GM23248 (cell line): ENCODE measurements at places on chromosomes 7 and 10. TPM values are rescaled to one million over a fixed set of nuclear protein-coding genes. Genes with fewer than 3 reads are reported as not detected.

ABCA13 gene
- 0.11 TPM in 1 of 2 replicates, not detected in the other for total RNA-seq

POLR2J2 gene
- 0.43 and 0.51 TPM in 2 replicates for total RNA-seq

GPER1 gene
- total RNA-seq = 3.4 and 6.7 TPM in 2 replicates

RAB11FIP2 gene
- 13.0 and 16.4 TPM in 2 replicates for total RNA-seq

- no peak for DNase-seq
Measured at GRCh38 chr10:95729323-95730055, 26.5 kb upstream of the ENTPD1 start.

DNA sequence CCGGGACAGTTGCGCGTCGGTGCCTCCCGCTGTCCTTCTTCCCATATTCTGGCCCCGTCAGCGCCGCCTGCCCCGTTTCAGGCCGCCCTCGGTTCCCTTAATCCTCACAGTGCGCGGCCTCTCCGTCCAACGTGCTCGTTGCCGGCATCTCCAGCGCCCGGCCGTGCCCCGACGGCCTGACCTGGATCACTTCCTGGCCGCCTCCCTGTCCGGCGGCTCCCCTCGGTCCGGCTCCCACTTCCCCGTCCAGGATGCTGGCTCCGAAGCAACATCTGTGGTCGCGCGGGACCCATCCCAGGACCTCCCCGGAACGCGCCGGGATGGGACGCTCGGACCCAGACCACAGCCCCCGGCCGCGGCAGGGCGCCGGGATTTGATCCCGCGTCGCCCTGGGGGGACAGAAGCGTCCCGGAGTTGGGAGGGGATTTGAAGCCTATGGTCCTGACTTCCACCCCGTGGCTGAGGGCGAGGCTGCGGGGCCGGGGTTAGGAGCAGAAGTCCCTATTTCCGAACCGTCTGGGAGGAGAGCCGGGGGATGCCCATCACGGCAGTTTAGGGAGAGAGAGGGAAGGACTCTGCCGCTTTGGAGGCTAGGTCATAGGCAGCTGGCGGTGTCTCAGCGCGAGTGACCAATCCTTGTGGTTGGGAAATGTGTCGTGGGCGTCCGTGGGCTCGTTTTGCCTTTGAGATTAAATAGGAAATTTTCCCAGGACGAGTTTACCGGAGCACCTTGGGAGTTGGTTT lies 53.8 kb downstream of the KCTD7 start:
- peak; percentile 86 for DNase-seq

GRCh38 chr10:4944841-4945240 lies 18.4 kb upstream of the AKR1C1 start:
- DNase-seq = no peak

GRCh38 chr10:71756311-71757191 lies 16.8 kb downstream of the VSIR start:
- no peak for DNase-seq

DNA sequence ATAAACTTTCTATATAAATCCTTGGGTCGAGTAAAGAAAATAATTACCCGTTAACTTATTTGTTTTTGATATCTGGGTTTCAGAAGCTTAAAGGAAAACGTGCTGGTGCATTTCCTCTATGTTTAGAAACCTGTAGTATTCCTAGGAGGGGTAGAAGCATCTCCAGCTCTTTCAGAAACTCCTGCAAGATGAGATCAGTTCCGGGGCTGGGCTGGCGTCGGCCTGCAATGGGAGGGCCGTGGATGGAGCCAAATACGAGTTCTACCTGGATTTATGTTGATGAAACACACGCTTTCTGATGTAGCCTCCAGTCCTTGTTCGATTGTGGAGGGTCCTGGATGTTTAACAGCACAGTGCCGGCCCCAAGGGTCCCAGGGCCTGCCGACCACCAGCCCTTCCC lies 35.8 kb upstream of the DIP2C start:
- DNase-seq = peak; percentile 11

DNA sequence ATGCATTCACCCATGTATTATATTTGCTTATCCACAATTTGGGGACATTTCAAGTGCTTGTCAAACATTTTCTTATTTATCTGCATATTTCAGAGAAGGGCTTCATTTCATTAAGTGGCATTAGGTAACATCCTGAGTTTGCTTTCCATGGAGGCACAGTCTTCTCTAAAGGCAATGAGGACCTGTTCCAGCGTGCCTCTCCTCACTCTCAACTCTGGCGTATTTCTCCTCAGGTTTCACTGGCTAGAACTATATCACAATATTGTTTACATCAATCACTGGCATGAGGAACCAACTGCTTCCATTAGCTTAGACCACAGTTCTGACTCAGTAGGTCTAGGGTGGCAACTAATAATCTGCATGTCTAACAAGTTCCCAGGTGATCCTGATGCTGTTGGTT lies 177.2 kb downstream of the TAX1BP1 start:
- no peak for DNase-seq

DNA sequence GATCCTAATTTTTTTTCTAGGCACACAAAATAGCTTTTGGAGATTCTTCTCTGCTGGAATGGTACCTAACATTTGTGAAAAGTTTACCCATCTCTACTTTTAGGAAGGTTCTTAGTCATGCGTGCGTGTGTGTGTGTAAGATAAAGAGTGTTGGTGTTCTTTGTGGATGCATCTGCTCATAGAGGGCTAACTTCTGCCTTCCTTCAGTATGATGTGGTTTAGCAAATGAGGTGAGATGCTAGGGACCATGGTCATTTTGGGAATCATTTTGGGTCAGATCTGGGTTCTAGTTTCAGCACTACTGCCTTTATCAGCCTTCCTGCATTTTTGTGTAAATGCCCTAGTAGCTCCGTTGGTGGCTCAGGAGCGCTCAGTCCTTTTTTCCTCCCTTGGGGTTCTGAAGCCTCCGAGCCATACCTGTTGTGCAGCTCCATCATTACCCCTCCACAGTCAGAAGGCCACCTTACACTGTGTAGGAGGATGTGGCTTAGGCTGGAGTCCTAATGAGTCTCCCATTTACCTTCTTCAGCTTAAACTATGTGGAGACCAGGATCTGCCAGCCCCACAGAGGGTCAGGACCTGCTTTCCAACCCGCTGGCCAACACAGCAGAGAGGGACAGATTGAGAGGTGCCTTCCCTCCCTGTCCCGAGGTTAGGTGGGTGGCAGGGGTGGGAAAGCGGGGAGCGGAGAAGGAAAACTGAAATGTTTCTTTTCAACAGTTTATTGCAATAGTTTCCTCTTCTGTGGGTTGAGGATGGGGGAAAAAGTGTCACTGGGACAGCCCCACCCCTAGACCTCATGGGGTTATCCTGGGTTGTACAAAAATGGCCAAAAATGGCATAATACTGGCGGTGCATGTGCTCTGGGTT lies 31.2 kb downstream of the TSPAN14 start:
- no peak for DNase-seq

GRCh38 chr10:131996466-131997365 lies 15.0 kb upstream of the BNIP3 start:
- DNase-seq = no peak

- DNase-seq = no peak
Measured at GRCh38 chr7:135341049-135341448, 107.4 kb downstream of the STRA8 start.

DNA sequence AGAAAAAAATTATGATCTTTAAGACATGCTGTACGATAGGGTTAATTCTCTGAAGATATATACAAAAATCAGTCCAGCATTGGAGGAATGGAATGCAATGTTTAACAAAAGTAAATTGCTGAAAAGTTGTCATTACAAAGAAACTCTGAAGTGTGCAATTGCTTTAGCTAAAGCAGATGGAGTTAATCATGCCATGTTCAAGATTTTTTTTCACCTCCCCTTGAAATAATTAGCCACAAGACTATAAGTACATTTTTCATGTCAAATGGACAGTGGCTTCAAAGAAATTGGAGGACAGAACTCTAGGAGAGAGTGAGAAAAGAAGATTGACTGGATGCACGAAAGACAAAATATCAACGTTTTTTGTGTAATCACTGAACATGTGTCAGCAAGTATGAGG lies 63.1 kb upstream of the MEOX2 start:
- DNase-seq = peak; percentile 3

DNA sequence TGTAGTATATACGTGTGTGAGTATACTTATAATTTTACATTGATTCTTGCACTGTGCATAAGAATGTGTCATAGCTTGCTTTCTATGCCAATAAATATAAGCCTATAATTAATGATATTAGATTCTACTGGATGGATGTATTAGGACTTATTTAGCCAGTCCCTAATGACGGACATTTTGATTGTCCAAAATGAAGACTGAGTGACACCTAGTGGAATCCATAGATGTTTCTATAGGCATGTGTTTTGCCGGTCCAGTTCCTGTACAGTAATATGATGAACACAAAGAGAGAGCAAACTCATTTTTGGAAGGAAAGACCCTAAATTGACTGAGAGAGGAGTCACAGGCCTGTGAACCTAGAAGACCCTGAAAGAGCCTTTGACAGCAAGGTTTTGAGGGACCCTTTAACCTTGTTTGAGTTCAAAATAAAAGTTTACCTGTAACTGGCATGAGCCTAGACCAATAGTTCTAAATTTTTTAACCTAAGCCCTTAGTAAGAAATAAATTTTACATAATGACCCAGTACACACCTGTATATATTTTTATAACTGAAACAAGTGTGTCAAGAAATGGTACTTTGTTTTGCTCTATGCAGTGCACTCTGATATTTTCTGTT lies 42.4 kb upstream of the AGBL3 start:
- peak; percentile 30 for DNase-seq

DNA sequence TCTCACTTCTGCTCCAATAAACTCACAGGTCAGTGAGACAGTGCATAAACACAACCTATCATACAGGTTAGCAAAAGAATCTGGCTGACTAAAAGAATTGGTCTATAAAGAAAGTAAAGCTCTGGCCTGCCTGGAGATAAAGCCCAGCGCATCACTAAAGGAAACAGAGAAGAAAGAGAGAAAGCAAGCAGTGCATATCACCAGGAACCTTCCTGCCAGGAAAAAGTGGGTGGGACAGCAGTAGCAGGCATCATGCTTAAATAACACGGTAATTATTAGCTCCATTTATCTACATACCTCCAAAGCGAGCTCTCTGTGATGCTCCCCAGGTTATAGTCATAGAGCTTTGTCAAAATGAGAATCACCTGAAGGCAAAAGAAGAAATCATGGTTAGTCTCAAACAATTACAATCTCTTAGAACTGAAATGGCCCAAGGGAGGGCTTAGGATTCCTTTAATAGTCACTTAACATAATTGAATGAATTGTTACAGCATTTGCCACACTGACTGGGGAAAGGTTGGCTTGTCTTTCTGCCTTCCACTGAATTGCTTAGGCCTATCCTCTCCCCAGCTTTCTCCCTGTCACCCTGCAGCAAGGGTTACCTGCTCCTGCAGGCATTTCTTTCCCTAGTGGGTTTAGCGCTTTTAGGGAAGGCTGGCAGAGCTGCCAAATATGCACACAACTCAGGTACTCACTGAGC lies 208.1 kb downstream of the SORCS1 start:
- DNase-seq = no peak

GRCh38 chr7:105705427-105705826 lies 124.1 kb upstream of the EFCAB10 start:
- DNase-seq = no peak

- DNase-seq = peak; percentile 29
Measured at GRCh38 chr7:77316219-77316978, 99.8 kb downstream of the GSAP start.

GRCh38 chr7:22445140-22445743 lies 54.7 kb downstream of the STEAP1B start:
- DNase-seq = no peak

DNA sequence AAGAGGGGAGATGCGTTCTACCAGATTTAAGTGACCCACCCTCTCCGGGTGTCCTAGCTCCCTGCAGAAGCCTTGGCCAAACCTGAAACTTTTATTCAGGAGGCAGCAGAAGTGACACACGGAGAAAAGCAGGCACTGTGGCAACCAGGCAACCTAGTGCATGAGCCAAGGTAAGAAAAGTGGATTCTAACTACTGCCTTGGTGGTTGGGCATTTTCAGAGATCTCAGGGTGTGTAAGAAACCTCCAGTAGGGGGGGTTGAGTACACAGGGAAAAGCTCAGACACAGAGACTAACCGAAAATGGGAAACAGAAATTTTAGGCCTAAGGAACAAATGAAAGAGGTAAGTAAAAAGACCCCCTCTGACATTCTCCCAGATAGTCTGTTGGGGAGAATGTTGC lies 645.7 kb downstream of the ANKRD7 start:
- DNase-seq = no peak

GRCh38 chr7:776992-777727 lies 50.1 kb upstream of the PRKAR1B start:
- no peak for DNase-seq

DNA sequence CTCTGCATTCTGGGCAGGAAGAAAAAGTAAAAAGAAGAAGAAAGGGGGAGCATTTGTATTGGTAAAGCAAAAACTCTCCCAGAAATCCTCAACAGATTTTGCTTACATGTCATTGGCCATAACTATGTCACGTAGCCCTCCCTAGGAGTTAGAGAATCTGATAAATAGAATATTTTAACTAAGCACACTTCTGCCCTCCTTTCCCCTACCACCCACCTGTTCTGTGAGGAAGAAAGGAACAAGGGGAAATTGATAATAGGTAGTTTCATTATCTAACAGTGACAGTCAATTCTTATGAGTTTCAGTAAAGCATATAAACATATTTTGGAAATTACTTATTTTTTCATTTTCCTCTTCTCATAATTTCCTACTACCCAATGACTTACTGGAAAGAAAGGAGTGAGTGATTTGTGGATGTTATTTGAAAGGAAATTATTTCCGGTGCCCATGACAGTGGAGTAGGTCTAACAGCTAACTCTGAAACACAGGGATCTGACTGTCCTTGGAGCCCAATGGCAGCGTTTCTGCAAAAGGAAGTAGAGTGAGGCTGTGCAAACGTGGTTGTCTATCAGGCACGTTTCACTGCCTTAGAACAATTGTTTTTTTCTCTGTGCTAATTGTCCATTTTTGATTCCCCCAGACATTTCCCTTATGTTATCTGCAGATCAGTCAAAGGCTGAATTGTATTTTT lies 128.6 kb upstream of the MDFIC start:
- no peak for DNase-seq

DNA sequence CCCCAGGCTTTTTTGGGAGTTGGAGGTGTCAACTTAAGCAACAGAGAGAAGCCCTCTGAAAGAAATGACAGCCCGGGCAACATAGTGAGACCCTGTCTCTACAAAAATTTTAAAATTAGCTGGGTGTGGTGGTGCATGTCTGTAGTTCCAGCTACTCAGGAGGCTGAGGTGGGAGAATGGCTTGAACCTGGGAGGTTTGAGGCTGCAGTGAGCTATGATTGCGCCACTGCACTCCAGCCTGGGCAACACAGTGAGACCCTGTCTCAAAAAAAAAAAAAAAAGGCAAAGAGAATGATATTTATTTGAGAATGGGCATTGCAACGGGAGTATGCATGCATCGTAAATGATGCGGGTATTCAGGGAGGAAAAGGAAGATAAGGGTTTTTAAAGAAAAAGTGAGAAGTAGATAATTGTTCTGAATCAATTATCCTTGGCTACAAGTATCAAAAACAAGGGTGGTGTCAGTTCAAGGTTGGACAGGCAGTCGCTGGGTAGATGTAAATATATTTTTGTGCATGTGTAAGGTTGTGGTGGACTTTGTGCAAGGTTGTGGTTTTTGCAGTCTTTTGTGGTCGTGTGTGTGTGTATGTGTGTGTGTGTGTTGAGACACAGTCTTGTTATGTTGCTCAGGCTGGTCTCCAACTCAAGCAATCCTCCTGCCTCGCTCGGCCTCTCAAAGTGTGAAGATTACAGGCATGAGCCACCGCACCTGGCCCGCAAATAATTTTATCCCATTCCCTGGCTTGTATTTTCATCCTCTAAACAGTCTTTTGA lies 65.6 kb downstream of the COL26A1 start:
- DNase-seq = no peak

- DNase-seq = no peak
Measured at GRCh38 chr10:45433716-45434469, 59.9 kb downstream of the ALOX5 start.
